ENCODE measurements at places on chromosomes 5 and 9.

DNA sequence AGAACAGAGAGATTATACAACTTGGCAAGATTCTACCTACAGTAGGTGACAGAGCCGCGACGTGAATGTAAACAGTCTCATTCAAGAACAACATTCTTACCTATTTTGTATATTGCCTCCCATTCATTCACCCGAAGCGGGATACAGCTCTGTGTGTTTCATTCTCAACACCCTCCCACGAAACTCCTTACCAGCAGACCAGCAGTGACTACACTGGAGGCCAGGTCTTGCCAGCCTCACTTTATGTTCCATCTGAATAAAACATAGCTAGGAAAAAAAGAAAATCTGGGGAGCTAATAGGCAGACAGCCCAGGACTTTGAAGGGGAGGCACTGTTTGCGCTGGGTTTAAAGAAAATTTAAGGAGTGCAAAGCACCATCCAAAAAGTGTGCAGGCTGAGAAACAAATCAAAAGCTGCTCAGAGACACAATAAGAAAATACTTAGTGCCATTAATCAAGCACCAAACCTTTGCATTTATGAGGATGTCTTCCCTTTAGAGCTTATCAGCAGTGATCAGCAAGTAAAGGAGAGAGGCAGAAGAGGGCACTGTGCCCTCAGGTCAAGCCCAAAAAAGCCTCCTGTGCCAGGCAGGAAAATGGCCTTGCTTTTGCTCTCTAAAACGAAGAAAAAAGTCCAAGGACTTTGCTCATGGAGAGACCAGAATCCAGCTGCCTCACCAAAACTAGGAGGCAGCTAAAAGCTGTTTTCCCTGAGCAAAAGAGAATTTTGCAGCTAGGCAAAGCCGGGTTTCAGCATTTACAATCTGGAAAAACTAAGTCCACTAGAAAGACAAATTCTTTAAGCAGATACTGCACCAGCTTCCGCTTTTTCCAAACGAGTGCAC is 295.1 kb downstream of the BNC2 start:
- no peak for DNase-seq

DNA sequence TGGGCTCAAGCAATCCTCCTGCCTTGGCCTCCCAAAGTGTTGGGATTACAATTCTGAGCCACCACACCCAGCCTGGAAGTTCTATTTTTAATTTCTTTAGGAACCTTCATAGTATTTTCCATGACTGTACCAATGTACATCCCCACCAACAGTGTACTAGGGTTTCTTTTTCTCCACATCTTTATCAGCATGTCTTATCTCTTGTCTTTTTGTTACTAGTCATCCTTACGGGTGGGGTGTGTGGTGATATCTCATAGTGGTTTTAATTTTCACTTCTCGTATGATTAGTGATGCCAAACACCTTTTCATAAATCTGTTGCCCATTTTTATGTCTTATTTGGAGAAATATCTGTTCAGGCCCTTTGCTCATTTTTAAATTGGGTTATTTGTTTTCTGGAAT is 123.0 kb upstream of the MEF2C start:
- DNase-seq: no peak

DNA sequence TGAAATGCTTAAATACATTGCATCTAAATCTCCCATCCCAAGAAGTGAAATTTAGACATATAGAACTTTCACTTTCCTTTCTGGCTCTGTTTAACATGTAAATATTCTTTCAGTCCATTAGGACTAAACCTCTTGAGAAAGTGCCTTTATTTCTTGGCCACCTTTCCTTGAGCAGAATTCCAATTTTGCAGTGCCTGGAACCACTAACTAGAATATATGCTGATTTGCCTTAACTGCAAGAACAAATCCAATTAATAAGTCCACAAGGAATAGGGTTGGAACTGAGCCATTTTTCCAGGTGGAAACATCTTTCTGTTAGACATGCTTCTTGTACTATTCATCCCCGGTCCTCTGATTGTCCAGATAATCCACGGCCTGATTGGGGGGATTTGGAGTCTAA is 478.0 kb downstream of the ENC1 start:
- no peak for DNase-seq

- DNase-seq: peak; percentile 70
Observed at GRCh38 chr9:137190315-137190856, 1.9 kb downstream of the SSNA1 start.

- no peak for DNase-seq
Observed at GRCh38 chr5:73640861-73641320, 14.9 kb downstream of the ARHGEF28 start.

GRCh38 chr5:33362915-33363314 is 77.8 kb upstream of the TARS1 start:
- no peak for DNase-seq

DNA sequence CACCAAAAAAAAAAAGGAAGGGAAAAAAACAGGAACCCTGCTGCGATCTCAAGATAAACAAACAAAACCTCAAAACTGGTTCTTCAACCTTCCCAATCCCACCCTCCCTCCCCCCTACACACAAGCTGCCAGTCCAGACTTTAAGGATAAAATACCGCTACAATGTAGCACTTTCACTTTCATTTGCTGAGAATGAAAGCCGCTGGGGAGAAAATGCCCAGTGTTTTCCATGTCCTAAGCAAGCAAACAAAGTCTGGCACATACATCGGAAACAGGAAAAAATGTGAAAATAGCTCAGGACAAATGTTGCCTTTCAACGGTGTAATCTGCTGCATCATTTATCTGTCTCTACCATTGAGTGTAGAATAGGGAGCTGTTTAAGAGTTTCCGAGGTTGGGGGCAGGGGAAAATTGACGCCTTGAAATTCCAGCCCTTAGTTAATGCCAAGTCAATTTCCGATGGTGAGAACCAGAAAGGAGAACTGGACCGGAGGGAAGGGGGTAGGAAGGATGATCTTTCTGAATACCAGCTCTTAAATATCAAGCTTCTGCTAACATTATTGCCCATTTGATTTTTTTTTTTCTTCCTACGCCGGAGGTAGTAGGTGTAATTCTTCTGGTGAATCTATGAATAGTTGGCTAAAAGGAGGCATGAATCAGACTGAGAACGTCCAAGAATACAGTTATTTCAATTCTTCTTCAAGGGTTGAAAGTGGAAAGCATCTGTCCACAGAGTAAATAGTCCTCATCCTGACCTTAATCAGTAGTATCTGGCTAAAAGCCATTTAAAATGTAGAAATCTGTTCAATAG is 1.2 kb upstream of the ADAMTS6 start:
- peak; percentile 42 for DNase-seq

DNA sequence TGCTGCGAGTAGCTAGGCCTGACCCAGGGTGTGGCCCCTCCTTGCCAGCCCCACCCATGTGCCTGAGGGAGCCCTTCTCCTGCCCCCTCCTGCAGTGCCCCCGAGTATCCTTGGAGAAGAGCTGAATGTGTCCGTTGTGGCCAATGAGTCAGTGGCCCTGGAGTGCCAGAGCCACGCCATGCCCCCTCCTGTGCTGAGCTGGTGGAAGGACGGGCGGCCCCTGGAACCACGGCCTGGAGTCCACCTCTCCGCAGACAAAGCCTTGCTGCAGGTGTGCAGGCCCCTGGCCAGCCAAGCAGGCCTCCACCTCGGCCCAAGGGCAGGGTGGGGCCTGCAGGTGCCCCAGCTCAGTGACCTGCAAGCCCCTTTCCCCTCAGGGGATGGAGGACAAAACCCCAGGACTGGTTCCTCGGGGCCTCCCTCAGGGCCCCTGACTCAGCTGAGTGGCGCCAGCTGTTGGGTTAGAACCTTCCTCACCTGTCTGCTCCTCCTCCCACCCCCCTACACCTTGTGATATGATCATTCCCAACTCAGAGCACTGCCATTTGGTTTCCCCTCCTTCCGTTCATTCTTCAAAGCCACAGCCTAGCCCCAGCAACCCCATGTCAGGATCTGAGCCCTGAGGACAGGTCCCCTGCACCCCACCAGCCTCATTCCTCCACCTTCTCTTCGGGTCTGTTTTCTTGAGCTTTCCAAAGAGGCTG is 80.0 kb upstream of the ASS1 start:
- no peak for DNase-seq
